Sciatic nerve (tissue), 2 donors: ENCODE measurements at places on chromosomes 2 and 18.

- no peak for DNase-seq
These were observed 31.5 kb upstream of the NCKAP5 start for GRCh38 chr2:133599811-133600210.

- no peak for DNase-seq
These were observed 45.0 kb downstream of the METTL4 start for GRCh38 chr18:2526329-2526728.

DNA sequence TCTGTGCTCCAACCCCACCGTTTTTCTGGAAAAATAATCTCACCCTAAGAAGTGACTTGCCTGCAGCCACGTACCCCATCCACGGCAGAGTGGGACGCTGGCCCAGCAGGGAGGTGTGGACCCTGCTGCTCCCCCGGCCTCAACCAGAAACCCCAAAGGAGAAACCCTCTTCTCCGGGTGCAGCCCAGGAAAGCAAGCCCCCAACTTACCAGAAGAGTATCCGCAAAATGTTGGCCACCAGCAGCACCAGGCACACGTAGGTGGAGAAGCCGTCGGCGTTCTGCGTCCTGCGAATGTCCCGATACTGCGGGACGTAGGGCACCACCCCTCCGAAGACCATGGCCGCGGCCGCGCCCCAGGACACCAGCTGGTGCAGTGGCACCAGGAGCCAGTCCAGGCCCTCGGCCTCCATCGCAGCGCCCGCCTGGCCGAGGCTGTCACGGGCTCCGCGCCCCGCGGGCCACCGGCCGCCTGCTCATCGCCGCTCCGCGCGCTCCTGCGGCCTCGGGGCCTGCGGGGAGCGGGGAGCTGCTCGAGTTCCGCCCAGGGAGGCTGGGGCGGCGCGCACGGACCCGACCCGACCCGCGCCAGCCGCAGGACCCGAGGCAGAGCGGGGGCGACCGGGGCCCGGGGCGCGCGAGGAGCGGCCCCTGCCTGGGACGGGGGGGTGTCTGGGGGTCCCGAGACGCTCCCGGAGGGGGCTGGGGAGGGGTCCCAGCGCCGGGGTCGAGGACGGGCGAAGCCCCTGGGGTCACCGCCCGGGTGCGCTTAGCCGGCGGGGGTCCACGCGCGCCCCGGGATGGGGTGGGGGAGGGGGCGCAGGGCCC is 725 bp downstream of the SLC66A2 start:
- peak; percentile 69 for DNase-seq

DNA sequence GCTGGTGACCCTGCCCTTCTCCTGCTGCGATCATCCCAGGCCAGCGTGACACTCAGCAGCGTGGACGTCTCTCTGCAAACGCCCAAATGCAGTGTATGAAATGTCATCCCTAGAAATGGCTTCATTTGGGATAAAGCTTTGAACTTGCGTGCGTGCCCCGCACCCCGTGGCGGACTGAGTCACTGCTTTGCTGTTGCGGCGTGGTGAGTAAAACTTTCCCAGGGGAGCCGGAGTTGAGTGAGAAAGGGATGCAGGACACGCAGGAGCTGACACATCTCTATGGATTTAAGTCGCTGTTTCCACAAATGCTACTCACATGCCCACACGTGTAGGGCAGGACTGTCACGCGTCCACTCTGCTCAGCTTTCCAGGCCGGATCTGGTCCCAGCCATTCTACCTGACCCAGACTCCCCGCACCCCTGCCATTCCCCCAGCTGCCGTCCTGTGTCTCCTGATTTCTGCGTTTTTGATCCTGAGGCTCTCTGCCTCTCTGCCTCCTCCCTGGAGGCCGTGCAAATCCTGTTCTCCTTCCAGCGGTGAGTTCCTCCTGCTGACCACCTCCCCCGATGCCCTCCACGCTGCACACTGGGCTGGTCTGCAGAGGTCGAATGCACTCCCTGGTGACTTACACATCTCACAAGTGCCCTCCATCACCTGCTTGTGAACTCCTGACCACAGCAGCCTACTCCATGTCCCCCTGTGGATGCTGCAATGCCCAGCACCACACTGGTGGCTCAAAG is 88.9 kb downstream of the MBP start:
- DNase-seq, result no peak

DNA sequence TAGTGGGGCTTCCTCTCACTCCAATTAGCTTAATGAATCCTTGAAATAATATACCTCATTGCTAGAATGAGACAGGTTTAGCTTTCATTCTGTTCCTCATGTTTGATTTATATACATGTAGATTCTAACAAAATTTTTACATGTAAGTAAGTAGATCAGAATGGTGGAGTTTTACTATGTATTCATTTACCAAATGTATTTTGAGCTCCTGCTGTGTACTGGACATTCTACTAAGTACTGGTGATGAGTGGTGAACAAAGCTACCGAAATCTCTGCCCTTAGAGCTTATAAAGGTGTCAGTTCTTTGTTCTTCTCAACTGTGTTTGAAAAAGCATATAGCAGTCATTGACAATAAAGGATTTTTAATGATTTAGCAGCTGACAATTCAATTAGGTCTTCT is 19.7 kb downstream of the MTA3 start:
- no peak for DNase-seq

GRCh38 chr2:20609349-20609994 is 41.4 kb downstream of the HS1BP3 start:
- peak; percentile 62 for DNase-seq

GRCh38 chr2:48767330-48767729 is 11.8 kb upstream of the LHCGR start:
- DNase-seq, result no peak

DNA sequence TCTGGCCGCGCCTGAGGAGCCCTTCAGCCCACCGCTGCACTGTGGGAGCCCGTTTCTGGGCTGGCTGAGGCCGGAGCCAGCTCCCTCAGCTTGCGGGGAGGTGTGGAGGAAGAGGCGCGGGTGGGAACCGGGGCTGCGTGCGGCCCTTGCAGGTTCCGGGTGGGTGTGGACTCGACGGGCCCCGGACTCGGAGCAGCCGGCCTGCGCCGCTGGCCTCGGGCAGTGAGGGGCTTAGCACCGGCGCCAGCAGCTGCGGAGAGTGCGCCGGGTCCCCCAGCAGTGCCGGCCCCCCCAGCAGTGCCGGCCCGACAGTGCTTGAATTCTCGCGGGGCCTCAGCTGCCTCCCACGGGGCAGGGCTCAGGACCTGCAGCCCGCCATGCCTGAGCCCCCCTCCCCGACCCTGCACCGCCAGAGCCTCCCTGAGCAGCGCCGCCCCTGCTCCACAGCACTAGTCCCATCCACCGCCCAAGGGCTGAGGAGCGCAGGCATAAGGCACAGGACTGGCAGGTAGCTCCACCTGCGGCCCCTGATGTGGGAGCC is 534.2 kb downstream of the ZNF804A start:
- DNase-seq, result no peak

DNA sequence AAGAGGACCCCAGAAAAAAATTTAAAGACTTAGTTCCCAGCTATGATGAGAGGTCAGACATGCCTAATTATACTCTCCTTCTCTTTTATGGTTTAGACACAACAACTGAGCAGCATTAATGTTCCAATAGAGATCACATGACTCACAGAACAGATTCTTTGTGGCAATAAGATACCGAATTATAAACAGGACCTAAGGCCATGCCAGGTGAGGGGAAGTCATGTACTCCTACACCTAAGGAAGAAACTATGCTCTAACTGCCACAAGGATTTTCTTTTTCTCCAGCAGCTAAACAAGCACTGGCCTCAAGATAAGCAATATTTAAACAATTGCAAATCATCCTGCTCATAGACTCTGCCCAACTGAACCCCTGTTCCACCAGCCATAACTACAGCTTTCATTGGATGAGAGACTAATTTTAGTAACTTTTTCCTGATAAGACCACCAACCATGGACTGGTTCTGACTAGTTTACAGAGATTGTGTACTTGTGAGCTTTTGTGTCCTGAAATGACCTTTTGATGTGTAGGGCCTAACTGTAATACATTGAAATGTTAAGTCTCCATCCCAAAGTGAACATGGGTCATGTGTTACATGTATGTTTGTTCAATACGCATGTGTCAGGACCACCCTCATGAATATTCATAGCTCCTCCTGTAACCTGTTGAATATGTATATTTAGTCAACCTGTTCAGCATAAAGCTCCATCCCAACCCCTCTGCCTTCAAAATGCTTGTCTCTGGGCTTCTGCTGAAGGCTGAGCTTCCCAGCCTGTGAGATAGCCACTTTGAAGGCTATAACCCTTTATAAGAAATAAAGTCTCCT is 21.6 kb upstream of the NFE2L2 start:
- DNase-seq, result no peak

- DNase-seq, result no peak
These were observed 37.0 kb upstream of the NT5DC4 start for GRCh38 chr2:112683550-112684414.

GRCh38 chr2:6384341-6384740 is 481.4 kb downstream of the CMPK2 start:
- no peak for DNase-seq

- peak; percentile 73 for DNase-seq
These were observed 22.2 kb downstream of the FAP start for GRCh38 chr2:162221064-162221463.

DNA sequence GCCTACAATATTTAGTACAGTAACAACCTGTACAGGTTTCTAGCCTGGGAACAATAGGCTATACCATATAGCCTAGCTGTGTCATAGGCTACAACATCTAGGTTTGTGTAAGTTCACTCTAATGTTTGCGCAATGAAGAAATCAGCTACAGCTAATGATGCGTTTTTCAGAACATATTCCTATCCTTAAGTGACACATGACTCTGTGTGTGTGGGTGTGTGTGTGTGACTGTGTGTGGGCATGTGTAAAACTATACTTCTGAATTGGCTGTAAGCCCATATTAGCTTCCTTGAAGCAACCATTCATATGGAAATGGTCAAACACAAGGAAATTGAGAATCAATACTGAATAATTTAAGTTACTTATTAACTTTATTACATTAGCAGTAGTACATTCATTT is 120.8 kb upstream of the SULT1C3 start:
- DNase-seq, result no peak

GRCh38 chr2:177622521-177622920 is 229.9 kb downstream of the AGPS start:
- DNase-seq, result no peak

DNA sequence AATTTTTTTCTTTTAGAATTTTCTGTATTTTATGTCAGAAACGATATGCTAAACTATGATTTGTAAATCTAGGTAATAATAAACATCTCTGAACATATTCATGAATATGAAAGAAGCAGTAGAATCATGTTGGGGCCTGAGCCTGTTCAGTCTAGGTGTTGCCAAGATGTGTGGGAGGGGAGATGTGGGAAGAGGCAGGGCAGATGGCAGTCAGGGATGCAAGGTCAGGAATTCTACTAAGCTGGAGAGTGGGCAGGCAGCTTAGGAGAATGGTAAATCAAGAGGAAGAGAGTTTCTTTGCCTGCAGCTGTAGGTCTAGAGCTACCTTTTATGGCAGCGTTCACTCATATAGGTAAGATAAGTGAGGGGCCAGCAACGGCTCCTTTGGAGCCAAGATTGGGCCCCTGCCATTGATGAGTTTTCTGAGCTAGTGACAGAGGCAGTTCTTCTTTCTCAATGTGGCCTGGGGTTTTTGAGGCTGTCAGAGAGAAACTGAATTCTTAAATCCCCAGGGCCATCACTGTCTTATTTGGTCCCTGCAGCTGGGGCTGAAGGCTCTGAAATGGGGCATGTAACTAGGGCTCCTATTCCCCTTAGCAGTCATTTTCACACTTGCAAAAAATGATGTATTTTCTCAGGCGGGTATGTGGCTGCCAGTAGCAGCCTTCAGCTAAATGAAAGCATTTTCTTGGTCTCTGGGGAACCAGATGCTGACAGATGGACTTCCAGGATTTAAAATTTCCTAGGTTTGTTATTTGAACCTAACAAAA is 232.8 kb downstream of the PIK3C3 start:
- DNase-seq, result no peak

DNA sequence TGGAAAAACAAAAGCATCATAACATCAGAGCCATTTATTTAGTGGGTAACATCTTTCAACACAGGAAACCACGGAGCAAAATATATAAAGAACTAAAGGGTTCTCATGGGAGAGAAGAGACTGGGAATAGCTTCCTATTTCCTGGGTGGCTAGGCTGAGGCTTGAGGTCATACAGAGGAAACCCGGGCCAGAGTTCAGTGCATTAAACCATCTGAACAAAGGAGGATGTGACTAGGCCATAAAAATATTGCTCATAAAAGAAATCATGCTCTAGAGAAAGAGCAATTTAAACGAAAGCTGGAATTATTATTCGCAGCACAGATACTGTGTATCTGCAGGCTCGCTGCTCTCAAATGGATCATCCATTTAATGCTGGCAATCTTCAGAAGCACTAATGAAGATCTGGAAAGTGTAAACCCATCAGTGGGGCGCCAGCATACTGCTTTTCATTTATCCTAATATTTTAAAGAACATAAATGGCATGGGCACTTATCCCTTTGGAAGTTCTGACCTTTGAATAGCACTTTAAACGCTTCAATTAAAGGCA is 83.3 kb downstream of the GALNT14 start:
- no peak for DNase-seq

GRCh38 chr18:58364876-58365528 is 263.9 kb downstream of the ALPK2 start:
- DNase-seq, result no peak

GRCh38 chr2:128498589-128498988 is 179.9 kb upstream of the HS6ST1 start:
- DNase-seq, result no peak

- no peak for DNase-seq
These were observed 346.1 kb downstream of the CYP26B1 start for GRCh38 chr2:71801556-71801955.

GRCh38 chr18:59008302-59008974 is 131.2 kb upstream of the SEC11C start:
- no peak for DNase-seq

DNA sequence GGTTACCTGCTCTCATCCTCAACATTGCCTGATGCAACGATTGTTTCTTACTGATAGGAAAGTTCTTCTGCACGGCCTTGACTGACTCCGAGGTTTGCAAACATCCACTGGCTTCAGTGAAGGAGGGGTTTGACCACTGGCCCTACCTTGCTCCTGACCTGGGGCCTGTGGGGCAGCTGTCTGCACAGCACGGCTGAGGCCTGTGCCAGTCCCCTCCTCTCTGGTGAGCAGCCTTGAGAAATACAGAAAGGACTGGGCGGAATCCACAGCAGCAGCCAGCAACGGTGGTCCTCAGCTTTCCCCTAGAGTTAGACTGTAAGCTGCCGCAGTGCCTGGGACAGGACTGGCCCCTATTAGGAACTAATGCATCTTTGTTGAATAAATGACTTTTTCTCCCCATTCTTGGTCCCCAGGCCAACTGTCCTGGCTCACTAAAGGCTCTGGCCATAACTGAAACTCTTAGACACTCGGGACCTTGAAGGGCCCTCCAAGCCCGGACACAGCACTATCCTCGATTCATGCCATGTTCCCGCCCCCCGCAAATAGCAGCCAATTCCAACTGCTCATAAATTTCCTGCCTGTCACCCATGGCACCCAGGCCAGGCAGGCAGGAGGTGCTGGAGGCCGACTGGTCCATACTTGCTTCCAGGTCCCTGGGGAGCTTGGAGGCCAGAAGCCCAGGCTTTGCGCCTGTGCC is 26.7 kb downstream of the ATOH8 start:
- peak; percentile 69 for DNase-seq

GRCh38 chr18:6764382-6764781 is 34.9 kb downstream of the ARHGAP28 start:
- no peak for DNase-seq

- DNase-seq, result no peak
These were observed 21.3 kb downstream of the CDK15 start for GRCh38 chr2:201827621-201828020.
